Stimulated activated CD4-positive, alpha-beta T cell treated with anti-CD3 and anti-CD28 coated beads, Interleukin-4, amount 100 ng/mL, for 24 hours (primary cell): ENCODE measurements at places on chromosomes 1 and 21.

DNA sequence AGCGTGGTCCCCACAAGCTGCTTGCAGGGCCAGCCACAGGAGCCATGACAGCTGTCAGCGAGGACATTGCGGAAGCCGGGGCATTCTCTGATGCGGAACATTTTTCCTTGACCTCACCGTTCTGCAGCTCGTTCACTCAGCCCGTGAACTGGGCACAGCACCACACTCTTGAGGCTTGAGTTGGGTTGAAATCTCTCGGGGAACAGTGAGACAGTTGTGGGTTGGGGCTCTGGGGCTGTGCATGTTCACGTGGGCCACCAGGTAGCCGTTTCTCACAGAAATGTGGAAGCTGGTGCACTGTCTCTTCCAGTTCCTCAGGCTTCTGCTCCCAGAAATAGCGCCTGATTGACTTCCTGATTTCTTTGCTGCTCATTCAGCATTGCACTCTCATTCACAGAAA is 69.8 kb downstream of the SPSB1 start:
- DNase-seq: no peak

DNA sequence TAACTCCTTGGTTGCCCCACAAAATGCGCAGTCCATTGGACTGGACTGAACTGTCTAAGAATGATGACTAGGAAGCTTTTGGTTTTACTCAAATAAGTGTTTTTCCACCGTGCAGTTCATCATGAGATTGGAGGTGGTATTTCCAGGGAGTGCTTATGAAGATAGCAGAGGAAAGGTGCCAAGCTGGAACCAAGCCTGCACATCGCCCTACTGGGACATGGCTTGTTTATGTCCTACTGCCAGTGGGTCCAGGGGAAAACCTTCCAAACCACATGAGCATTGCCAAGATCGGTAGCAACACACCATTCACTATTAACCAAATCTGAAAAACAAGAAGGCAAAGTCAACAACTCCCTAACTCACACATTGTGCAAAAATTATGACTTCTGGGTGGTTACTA is 54.7 kb upstream of the DSCAM start:
- DNase-seq: no peak

- DNase-seq: no peak
These were observed 414.3 kb downstream of the SETD4 start for GRCh38 chr21:35645991-35646390.

DNA sequence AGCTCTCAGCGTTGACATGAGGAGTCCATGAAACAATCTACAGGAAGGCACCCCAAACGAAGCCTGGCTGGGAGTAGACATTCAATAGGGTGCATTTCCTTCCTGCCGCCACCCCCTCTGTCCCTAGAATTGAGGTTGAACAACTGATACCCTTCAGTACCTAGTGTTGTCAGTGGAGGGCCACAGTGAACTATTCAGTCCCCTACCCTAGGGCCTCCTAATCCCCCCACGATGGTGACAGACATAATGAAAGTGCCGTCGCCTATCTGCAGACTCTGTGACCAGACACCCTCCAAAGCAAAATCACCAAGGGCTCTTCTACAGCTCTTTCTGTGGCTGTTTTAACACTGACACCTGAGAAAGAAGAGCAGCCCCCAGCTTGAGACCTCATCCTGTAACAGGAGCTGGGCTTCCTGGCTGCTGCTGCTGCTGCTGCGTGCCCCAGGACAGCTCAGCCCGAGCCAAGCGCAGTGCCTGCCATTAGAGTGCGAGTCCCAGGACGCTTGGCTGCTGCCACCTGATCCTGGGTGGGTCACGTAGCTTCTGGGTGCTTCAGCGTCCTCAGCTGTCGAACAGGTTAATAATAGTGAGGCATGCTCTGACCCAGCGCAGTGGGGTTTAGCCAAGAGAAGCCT is 183.0 kb downstream of the ZBTB18 start:
- no peak for DNase-seq

- DNase-seq: no peak
These were observed 92.8 kb upstream of the CACNA1E start for GRCh38 chr1:181390410-181391077.

DNA sequence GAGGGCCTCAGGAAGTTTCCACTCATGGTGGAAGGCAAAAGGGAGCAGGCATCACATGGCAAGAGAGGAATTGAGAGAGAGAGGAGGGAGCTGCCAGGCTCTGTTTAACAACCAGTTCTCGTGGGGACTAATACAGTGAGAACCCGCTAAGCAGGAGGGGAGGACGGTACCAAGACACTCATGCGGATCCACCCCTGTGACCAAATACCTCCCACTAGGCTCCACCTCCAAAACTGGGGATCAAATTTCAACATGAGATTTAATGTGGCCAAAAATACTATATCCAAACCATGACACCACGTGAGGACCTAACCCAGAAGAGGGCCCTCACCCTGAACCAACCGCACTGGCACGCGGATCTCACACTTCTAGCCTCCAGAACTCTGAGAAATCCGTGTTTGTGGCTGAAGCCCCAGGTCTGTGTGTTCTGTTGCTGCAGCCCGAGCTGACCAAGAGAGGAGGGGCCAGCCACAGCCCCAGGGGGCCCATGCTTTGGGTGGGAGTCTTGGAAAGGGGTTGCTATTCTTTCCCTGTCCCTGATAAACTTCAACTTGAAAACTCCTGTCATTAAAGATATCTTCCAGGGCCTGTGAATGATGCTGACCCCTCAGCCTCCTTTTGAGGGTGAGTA is 32.0 kb downstream of the TRIM67 start:
- no peak for DNase-seq

DNA sequence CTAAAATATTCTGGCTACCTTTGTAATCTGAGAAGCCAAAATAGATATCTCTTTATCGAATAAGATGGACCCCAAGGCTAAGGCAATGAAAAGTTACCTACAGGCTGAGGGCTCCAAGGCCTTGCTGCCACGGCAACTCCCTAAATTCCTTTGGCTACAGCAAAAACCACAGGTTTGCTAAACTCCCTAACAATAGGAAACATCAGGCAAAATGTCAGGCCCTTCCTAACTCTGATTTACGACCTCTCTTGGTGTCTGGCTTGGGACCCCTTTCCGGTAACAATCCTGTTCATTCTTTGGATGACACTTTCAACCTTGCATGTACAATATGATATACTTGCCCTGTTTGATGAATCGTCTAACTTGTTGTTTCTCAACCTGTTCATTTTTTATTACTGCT is 11.3 kb upstream of the OR2T8 start:
- no peak for DNase-seq

DNA sequence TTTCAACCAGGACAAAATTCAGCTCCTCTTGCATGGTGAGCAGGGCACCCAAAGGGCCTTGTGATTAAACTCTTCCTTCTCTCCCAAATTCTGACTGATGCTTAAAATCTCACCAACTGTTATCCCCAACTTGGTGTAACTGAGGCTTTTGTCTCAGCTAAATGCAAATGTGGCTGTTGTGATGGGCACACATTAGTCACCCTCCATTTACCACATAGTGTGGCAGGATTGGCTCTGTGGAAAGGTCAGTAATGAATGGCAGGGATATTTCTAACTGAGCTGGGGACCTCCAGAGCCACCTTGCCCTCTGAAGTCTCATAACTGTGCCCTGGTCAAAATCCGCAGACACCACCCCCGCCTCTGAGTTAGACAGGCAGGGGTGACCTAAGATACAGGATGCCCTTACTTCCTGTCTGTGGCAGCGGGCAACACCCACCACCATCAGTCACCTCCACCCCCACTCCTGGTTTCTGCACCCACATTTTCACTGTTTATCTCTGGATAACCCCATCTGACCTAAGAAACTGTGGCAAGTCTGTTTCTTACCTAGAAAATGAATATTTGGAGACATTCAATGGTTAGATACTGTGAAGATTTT is 25.4 kb upstream of the RGS16 start:
- DNase-seq: peak; percentile 76

- no peak for DNase-seq
These were observed 6.2 kb upstream of the HIVEP3 start for GRCh38 chr1:41924911-41925310.

GRCh38 chr1:21647431-21648351 is 21.5 kb downstream of the RAP1GAP start:
- peak; percentile 22 for DNase-seq

DNA sequence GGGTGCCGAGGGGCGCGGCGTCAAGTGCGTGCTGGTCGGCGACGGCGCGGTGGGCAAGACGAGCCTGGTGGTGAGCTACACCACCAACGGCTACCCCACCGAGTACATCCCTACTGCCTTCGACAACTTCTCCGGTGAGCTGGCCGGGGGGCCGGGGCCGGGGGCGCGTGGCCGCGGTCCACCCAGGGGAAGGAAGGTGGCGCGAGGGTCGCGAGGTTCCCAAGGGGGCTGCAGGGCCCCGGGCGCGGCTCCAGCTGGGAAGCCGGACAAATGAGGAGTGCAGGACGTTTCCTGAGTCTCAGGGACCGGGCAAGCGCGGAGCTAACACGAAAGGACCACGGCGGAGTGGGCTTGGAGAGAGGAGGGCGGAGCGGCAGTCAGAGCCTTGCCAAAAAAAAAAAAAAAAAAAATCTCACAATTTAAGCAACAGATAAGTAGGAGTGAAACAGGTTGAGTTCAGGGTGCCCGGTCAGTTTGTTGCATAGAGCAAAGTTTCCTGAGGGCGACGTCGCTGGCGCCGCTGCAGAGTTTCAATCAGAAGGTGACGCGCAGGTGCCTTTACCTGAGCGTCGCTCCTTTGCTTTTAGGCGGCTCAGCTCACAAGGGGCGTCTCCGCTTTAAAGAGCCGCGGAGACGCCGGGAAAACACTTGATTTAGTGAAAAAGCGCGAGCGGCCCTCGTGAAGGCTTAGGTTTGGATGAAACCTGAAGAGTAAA is 750 bp downstream of the RHOU start:
- DNase-seq: peak; percentile 13

DNA sequence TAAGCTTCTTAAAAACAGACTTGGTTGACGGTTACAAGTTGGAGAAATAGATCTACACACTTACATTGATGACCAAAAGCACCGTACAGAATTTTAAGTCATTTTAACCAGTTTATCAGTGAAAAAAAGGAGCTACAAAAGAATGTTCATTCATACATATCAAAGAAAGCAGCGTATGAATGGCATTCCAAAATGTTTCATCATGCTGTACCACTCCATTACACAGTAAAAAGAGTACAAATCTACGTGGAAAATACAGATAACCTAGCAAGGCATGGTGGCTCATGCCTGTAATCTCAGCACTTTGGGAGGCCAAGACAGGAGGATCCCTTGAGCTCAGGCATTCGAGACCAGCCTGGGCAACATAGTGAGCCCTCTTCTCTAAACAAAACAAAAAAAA is 40.3 kb downstream of the ZZZ3 start:
- no peak for DNase-seq

GRCh38 chr1:165610866-165611265 is 20.2 kb upstream of the MGST3 start:
- no peak for DNase-seq

- peak; percentile 46 for DNase-seq
These were observed 22.4 kb upstream of the LRRC8C start for GRCh38 chr1:89610457-89611011.

DNA sequence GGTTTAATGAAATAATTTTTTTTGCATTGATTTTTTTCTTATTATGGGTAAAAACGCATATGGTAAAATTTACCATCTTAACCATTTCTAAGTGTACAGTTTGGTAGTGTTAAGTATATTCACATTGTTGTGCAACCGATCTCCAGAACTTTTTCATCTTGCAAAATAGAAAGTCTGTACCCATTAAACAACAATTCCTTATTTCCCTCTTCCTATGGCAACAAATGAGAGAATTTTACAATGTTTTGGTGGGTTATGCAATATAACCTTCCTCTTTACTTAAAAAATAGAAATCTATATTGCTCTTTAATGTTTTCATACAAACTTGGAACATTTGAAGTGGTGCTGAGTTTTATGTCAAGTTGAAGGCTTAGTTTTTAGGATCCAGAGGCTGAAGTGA is 26.6 kb downstream of the MAP3K7CL start:
- no peak for DNase-seq

DNA sequence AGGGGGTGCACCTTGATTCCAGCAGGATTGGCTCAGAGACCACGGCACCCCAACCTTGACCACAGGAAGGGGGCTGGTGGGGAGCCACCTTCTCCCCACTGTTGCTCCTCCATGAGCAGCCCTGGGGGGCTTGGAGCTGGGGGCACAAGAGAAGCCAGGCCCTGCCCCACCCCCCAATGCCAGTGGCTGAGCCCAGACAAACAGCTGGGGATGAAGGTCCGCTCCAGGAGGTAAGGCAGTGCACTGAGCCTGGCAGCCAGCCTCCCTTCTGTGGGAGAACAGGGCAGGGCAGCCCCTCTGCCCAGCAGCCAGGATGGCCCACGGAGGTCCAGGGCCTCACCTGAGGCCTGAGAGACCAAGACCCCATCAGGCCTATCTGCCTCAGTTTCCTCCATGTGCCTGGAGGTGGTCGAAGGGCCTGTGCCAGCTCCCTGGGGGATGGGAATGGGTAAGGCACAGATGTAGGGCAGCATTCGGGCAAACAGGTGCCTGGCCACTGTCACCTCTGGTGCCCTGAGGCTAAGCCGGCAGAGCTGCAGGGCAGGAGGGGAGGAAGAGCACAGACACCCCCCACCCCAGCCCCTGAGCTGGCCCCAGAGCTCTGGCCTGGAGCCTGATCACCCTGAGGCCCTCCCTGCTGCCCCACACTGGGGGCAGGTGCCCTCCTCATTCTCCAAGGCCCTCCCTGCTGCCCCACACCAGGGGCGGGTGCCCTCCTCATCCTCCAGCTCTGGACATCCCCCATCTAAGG is 7.1 kb downstream of the ITGB2 start:
- DNase-seq: no peak
